ENCODE measurements at places on chromosomes 4 and X. TPM values are rescaled to one million over a fixed set of nuclear protein-coding genes. Genes with fewer than 3 reads are reported as not detected.

Gene NSUN7
- total RNA-seq = 0.19 TPM

Gene GAGE12F
- total RNA-seq = not detected

Gene PNMA6A
- 0.16 TPM for total RNA-seq

Gene PLAC1
- not detected for total RNA-seq

Gene XK
- total RNA-seq = not detected

Gene STPG2
- 0.19 TPM for total RNA-seq

Gene SLC26A1
- not detected for total RNA-seq

Gene ANOS1
- total RNA-seq = not detected

Gene FAM47A
- not detected for total RNA-seq

Gene SMIM10
- total RNA-seq = 1.5 TPM

Gene PNMA6F
- total RNA-seq = not detected

Gene VCX
- not detected for total RNA-seq

Gene SH3RF1
- total RNA-seq = 0.43 TPM

Gene MAGEB2
- not detected for total RNA-seq

Gene SATL1
- not detected for total RNA-seq

Gene GRIA2
- not detected for total RNA-seq

Gene PLP1
- total RNA-seq = not detected

Gene PIR
- total RNA-seq = 4.6 TPM

Gene MAPK10
- not detected for total RNA-seq

Gene UGT2B10
- total RNA-seq = not detected

Gene MMRN1
- 0.11 TPM for total RNA-seq

Gene TRMT10A
- total RNA-seq = 17.2 TPM

Gene ARHGAP24
- not detected for total RNA-seq

Gene CNGA1
- 0.55 TPM for total RNA-seq

Gene MAGEA2
- not detected for total RNA-seq

Gene CTAG2
- total RNA-seq = not detected

Gene YY2
- 0.54 TPM for total RNA-seq

Gene ZCCHC18
- 1.9 TPM for total RNA-seq

Gene PABPC1L2A
- not detected for total RNA-seq

Gene CXCL1
- total RNA-seq = not detected

Gene MGARP
- 0.27 TPM for total RNA-seq

Gene IL15
- total RNA-seq = 1.1 TPM

Gene PFKFB1
- 0.27 TPM for total RNA-seq

All from activated naive CD4-positive, alpha-beta T cell treated with anti-CD3 and anti-CD28 coated beads, Interleukin-2, amount 50 U/mL, for 72 hours (primary cell).